ENCODE measurements at places on chromosomes 3 and 15. TPM values are rescaled to one million over a fixed set of nuclear protein-coding genes. Genes with fewer than 3 reads are reported as not detected.

GRCh38 chr3:129620828-129621559 lies 14.5 kb upstream of the PLXND1 start:
- no peak for DNase-seq

DNA sequence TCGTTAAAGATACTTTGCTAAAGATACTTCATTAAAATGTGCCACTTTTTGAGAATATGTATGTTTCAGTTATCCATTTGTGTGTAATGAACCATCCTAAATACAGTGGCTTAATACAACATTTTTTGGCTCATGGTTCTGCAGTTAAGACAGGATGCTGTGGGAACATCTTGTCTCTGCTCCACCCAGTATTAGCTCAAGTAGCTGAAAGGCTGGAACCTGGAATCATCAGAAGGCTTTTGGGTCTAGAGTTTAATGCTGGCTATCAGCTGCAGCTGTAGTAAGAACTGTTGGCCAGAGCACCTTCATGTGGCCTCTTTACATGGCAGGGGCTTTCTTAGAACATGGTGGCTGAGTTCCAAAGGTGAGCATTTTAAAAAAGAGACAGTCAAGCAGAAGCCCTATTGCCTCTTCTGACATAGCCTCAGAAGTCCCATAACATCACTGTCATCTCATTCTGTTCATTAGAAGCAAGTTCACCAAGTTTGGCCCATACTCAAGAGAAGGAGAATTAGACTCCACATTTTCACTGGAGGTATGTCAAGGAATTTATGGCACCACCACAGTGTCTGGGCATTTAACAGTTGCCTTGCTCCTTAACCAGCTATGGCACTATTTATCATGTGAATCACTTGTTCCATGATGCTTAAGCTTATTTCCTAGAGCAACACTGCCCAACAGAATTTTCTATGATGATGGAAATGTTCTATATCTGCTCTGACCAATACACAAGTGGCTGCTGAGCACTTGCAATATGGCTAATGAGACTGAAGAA lies 70.4 kb upstream of the PDZRN3 start:
- no peak for DNase-seq

GRCh38 chr3:11791339-11792200 lies 55.1 kb downstream of the TAMM41 start:
- DNase-seq: no peak

DNA sequence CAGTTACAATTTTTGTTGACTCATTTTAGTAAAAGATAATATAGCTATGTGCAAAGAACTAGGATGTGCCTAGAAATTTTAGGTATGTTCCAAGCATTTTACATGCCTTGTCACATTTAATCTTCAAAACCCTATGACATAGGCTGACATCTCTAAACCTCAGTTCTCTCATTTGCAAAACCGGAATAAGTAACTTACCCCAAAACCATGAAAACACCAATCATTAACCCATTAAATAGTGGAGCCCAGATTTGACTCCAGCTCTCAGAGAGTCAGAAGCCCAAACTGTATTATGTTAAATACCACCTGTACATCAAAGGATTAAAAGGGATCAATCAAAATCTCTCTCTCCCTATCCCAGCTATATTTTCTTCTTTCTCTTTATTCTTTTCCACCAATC lies 36.6 kb downstream of the GSK3B start:
- no peak for DNase-seq

GRCh38 chr3:136943436-136943835 lies 14.3 kb upstream of the IL20RB start:
- DNase-seq: no peak

DNA sequence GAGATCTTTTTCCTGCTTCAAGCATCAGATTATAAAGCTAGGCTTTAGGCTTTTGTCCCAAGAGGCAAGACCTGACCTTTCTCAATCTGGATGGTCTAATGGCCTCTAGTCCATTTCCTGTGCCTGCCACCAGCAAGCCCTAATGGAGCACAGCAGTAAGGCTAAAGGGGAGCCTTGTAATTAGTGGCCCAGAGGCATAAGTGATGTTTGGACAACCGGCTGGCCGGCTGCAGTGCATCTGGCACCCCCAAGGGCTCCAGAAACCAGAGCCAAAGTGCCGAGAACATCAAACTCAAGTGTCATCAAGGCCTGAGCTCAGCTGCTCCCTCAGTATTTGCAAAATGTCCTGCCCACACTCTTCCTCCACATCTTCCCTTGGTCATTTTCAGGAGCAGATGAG lies 31.9 kb upstream of the RTP4 start:
- no peak for DNase-seq

GRCh38 chr3:32261545-32261944 lies 23.1 kb downstream of the CMTM8 start:
- no peak for DNase-seq

Gene ATP13A5
- not detected for total RNA-seq

Gene SPATA12
- total RNA-seq: not detected

Gene CYP8B1
- total RNA-seq: not detected
